ENCODE measurements at places on chromosomes 2 and 18.

- DNase-seq = peak; percentile 75
Observed at GRCh38 chr2:98903767-98904485, 32.1 kb downstream of the CRACDL start.

GRCh38 chr18:11976315-11977152, 4.8 kb upstream of the IMPA2 start:
- DNase-seq = no peak

DNA sequence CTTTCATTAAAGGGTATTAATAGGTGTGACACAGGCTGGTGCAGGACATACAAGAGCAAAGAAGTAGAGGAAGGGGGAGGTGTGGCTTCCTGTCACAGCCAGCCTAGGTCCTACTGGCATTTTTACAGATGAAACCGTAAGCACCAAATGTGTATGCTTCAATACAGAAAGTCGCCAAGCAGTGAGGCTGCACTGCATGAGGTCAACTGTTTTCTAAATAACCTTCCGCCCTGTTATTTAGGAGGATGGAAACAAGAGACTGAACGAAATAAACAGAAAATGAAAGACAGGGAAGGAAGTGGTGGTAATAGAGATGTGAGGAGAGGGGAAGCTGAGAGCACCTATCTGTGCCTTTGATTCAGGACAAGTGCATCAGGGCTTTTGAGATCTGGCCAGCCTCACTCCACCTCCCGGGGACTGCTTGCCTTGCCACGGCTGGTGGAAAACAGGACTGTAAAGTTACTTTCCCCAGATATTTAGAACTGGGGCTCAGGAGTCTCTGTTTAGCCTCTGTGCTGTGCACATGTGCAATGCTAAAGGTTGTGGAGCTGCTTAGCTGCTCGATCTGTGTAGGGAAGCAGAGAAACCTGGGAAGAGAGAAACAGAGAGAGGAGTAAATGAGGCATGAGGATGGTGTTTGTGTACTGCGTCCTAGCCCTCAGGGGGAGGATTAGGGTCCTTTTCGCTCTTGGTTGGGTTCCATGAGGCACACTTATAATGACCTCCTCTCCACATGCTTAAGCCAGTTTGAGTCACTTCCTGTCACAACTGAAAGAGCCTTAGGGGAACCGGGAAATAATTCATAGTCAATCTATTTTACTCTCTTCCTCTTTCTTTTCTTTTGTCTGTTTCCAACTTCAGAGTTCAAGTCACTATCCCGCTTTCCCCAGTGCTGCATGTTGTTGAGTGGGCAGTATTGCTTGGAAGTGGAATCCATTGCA, 62.3 kb upstream of the BOD1L2 start:
- DNase-seq = no peak

DNA sequence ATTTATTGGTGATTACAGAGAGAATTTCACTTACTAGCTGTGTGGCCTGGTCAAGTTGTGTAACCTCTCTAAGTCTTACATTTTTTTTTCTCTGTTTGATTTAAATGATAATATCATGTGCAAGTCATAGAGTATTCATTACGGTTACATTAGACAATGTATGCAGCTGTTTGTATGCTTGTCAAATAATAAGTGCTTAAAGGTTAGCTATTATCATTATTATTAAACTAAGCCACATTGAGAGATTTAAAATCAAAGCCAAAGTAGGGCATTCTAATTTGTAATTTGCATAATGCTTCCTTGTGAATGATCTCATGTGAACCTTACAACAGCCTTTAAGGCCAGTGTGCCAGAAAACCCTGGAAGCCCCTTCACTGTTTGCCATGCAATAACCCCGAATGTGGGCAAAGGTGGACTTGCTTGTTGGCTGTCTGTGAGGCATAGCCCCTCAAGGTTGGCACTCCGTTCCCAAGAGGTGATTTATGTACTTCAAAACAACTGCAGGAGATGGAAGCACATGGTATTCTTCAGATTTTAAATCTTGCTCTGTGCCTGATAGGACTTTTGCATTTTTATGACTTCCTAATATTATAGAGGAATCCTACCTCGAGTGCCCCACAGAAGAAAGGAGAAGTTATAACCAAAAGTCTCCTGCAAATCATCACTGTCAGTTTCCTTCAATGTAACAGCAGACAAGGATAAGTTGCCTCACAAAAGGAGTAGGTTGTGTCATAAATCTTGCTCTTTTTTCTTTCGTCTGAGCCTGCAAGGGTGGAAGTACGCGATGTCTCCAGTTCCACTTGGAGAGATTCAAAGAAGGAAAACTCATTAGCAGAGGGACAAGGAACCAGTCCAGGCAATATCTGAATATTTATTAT, 272.0 kb downstream of the TGIF1 start:
- DNase-seq = no peak

- peak; percentile 73 for DNase-seq
Observed at GRCh38 chr18:50099725-50100407, 95.1 kb downstream of the MYO5B start.

DNA sequence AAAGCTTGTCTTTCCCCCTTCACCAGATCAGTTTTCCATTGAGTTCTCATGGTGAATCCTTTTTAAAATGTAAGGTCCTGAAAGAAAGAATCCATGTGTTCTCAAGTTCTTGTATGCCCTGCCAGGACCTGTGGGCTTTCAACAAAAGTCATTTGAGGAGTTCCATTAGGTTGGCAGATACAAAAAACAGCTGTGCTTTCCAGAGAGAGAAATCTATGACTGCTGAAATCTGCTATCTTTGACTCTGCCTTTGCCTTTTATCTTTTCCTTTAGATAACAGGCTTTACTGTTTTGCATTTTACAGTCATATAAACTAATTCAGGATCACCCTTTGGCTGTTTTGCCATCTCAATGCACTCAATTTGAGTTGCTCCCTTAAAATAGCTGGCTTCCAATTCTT, 59.7 kb downstream of the CXCR4 start:
- DNase-seq = no peak

DNA sequence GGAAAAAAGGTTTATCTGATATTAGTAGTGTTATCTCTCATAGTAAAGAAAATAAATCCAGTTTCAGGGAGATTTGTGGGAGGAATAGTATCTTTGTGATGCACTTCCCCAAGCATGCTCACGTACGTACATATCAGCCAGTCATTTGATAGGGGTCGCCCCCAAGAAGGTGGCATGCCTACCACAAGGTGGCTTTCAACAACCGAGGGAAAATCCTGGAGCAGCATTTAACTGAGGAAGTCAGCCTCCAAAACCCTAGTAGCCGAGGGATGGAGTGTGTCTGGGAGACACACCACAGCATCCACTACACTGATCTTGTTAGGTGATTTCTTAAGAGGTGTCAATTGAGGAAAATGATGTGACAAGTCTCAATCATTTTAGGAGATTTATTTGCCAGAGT, 623.9 kb downstream of the NYAP2 start:
- no peak for DNase-seq

GRCh38 chr2:167756446-167756845, 490.9 kb downstream of the STK39 start:
- no peak for DNase-seq

DNA sequence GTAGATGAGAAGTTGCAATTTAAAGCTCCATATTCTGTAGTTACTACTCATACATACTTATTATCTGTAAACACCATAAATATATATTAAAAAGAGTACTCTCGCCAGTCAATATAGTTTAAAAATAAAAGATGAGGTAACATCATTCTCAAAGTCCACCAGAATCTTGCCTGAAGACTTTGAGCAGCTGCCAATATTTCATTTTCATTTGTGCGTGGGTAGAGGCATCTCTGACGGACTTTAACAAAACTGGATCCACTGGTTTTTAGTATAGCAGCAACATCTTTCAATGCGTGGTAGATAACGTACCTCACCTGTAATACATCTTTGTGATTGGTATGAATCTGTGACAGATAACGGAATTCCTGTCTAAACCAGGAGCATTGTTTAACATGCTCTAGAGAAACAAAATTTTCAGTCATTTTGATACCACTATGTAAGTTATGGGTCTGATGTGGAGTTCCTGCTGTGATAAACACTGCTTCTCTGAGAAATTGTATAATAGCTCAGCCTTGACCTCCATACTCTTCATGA, 45.0 kb downstream of the WDR75 start:
- DNase-seq = no peak

DNA sequence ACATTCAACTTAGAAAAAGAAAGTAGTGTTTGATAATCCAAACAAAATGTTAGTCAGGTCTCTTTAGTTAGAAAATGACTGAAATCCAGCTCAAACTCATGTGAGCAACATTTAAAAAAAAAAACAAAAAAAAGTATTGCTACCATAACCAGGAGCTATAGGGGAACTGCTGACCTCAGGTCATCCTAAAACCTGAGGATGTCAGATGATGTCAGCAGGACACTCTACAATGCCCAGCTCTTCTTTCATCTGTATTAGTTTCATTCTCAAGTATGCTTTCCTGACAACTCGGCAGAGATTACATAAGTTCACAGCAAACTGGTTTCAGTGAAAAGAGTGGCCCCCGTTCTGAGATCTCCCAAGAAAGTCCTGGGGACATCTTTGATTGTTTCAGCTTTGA, 4.2 kb upstream of the ESCO1 start:
- DNase-seq = no peak

DNA sequence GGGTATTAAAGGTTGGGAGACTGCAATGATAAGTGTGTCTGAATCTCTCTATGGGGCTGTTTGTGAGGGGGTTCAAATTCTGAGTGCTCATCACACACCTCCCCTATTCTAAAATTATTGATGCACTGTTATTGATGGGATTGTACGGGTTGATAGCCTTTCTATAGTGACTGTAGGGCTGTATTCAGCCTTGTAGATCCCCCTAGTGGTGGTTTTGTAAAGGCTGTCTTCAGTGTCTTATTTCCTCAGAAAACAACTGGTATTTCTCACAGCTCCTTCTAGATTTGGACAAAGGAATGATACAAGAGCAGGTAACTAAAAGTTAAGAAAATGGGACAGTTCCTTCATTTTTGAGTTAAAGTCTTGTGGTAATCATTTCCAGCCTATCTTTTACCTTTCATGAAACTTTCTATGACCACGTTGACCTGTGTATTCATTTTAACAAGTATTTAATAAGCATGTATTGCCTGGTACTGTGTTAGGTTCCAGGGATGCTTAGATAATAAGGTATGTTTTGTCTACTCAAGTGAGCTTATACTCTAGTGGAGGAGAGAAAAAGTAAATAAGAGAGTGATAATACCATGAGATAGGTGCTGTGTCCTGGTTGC, 21.2 kb downstream of the SMAD4 start:
- no peak for DNase-seq

- no peak for DNase-seq
Observed at GRCh38 chr2:197069958-197070357, 143.5 kb upstream of the PGAP1 start.

DNA sequence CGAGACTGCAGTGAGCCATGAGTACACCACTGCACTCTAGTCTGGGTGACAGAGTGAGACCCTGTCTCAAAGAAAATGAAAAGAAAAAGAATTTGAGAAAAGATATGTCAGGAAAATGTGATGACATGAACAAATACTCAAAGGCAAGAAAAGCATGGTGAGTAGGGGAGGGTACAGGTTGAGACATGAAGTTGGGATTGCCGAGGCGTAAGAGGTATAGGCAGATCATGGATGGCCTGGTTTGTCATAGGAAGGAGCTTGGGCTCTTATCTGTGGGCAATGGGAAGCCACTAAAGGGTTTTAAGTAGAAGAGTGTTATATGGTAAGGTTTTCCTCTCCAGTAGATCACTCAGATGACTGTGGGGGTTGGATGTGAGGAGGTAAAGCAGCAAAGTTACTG, 32.3 kb downstream of the SPAST start:
- no peak for DNase-seq

DNA sequence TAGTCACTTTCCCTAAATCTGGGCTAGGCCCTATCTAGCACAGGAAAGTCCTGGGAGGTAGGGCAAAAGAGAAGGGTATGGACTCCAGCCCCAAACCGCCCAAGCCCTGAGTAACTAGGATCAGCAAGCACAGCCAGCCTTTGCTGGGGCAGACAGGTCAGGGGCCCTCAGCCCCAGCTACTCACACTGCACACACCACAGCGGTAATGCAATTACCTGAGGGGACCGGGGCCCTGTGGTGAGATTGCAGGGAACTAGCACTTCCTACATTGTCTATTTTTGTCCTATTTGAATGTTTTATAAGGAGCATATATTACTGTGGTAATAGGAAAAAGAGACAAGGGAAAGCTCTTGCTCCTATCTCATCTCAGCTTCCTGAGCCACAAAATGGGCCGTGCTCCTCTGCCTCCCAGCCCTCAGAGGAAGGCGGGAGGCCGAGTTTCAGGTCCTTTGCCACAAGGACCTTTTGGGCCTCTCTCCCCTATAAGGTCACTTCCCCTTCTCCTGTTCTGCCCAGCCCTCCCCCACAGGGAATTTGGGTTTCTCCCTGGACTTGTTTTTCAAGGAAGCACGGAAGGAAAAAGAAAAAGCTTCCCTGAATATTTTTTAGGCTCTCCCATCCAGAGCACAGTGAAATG, 20.5 kb downstream of the RAB11FIP5 start:
- no peak for DNase-seq

DNA sequence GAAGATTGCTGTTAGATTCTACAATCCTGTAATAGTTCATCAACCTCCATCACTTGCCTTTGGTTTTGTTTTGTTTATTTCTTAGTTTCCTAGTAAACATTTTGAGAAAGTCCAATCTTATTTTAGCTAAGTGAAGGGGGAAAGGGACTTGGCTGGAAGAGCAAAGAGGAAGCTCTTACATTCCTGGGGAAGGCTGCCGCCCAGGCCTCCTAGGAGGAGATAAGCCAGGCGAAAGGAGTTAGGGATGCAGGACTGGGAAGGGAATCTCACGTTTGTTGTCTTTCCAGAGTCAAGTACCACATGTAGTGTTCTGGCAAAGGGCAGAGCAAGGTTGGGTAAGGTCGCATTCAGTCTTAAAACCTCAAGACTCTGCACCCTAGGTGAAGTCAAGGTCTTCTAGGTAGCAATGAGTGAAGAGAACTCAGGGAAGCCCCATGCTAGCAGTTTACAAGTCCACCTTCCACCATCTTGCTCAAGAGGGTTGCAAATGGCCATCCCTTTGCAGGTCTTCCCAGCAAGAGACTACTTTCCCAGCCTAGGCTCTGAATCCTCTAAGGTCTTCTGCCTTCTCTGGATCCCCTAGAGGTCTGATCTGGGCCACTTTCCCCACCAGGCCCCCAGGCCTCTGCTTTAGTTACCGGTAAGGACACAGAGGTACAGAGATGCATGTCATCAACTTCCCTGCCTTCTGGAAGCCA, 320.7 kb downstream of the CYP26B1 start:
- DNase-seq = no peak

DNA sequence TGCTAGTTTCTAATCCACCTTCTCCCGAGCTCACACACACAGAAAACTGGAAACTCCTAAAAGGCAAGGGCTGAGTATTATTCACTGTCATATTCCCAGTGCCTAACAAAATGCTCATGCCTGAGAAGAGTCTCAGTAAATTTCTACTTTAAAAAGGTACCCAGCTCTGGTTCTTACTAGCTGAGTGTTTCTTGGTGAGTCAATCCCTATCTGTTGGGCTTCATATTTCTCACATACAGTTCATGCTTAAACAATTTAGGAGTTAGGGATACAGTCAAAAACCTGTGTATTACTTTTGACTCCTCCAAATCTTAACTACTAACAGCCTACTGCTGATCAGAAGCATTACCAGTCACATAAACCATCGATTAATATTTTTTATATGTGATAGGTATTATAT, 204.9 kb downstream of the EN1 start:
- DNase-seq = no peak

GRCh38 chr2:126952216-126952615, 53.5 kb downstream of the TEX51 start:
- DNase-seq = no peak

All from NCI-H510A treated with DMSO at 0.1 percent for 48 hours (cell line).